ENCODE measurements at places on chromosomes 6 and 20. TPM values are rescaled to one million over a fixed set of nuclear protein-coding genes. Genes with fewer than 3 reads are reported as not detected.

ZBP1 gene
- not detected for total RNA-seq

MARCKS gene
- 256 TPM for total RNA-seq

EEF1E1 gene
- 26.8 TPM for total RNA-seq

MEI4 gene
- not detected for total RNA-seq

SLC2A10 gene
- 43.5 TPM for total RNA-seq

TINAG gene
- total RNA-seq: not detected

KCNQ2 gene
- not detected for total RNA-seq

HLA-G gene
- not detected for total RNA-seq

- H3K4me1 ChIP-seq: peaks cover 12% of the 10 kb centered on the region
- H3K4me3 ChIP-seq: no peak overlapping the region
- no peak for DNase-seq
- no peaks in the 10 kb centered on the region for H3K36me3 ChIP-seq
Observed at GRCh38 chr6:35273822-35274559, 14.5 kb downstream of the ZNF76 start.

- H3K4me3 ChIP-seq: no peak overlapping the region
- no peak overlapping the region for H3K27ac ChIP-seq
Observed at GRCh38 chr6:87029711-87030314, 65.1 kb downstream of the CGA start.

DNA sequence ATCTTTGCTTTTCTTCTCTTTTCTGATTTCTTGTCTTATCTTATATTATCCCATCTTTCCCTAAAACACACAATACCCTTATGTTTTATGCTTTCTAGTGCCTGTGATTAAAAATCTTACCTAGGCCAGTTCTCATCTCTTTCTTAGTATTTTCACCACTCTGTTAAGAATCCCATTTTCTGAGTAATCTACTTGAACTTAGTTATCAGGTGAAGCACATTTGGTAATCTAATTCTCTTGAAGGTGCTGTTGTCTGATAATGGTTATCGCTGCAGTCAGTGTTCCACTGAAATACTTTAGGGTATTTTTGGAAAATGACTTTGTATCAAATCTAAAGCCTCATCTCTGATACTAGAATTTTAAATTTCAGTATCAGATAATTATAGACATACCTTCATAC is 192.5 kb upstream of the MAN1A1 start:
- peaks cover 24% of the 10 kb centered on the region for H3K27me3 ChIP-seq
- H3K27ac ChIP-seq: no peak overlapping the region
- peaks cover 10% of the 10 kb centered on the region for H3K4me1 ChIP-seq
- no peaks in the 10 kb centered on the region for H3K36me3 ChIP-seq

DNA sequence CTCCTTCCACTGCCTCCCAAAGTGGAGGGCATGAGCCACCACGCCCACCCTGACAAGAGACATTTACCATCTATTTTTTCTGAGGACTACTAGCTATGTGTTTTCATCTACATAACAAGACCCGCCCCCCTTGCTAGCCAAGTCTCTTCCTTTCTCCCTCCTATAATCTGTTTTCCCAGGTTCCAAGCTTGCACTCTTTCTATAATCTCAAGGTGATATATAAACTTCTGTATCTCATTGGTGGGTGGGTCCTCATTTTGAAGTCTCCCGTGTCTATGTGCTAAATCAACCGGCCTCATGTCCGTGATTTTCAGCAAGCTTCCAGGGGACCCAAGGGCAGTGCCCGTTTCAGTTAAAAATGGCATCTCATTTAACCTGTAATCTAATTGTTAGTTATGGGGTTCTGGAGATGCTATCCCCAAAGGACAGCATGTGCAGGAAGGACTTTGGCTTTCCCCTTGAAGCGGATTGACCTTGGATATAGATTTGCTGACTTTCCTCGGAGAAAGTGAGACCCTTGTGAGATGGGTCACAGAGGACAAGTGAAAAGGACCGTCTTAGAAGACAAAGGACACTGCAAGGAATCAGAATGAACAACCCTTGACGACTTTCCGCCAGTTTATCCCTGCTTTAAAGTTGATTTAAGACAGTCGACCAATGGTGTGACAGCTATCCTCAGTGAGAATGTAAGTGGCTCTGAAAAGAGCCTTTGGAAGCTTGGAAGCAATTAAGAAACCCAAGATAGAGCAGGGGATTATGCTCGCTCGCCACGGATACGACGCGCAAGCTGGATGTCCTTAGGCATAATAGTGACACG is 22.4 kb downstream of the OR2B2 start:
- peak overlapping the region; percentile 78 for H3K27ac ChIP-seq
- no peak overlapping the region for H3K4me3 ChIP-seq
- no peak for DNase-seq

DNA sequence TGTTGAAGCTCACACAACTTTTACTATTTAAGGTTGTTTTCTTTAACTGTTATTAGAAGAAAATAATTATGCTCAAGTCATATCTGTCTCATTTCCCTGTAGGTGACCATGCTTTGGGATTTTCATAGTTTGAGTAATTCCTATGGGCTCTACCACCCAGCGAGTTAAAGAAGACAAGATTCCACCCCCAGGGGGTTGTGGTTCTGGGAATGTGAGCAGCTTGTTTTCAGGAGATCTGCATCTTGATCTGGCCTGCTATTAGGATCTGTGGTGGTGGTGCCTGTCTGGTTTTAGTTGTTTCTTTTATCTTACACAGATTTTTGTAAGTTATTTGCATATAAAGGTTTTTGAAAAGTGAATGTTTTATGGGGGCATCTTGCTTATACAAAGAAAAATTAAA is 20.2 kb upstream of the REV3L start:
- peak overlapping the region; percentile 39 for H3K4me3 ChIP-seq
- no peak for DNase-seq
- H3K27me3 ChIP-seq: no peaks in the 10 kb centered on the region
- H3K36me3 ChIP-seq: peaks cover 7% of the 10 kb centered on the region
- H3K4me1 ChIP-seq: peaks cover 37% of the 10 kb centered on the region

- no peaks in the 10 kb centered on the region for H3K36me3 ChIP-seq
- H3K4me3 ChIP-seq: no peak overlapping the region
- no peaks in the 10 kb centered on the region for H3K27me3 ChIP-seq
Observed at GRCh38 chr6:134456226-134456625, 138.3 kb upstream of the SGK1 start.

- no peak overlapping the region for H3K27ac ChIP-seq
- H3K36me3 ChIP-seq: peaks cover 14% of the 10 kb centered on the region
- no peak for DNase-seq
Observed at GRCh38 chr6:170578909-170579308, 5.5 kb downstream of the PDCD2 start.

- H3K27ac ChIP-seq: peak overlapping the region; percentile 47
- DNase-seq: no peak
- peaks cover 20% of the 10 kb centered on the region for H3K4me1 ChIP-seq
- H3K4me3 ChIP-seq: no peak overlapping the region
- H3K27me3 ChIP-seq: no peaks in the 10 kb centered on the region
Observed at GRCh38 chr6:105372849-105373182, 30.1 kb downstream of the PREP start.

- no peaks in the 10 kb centered on the region for H3K27me3 ChIP-seq
- no peak for DNase-seq
- no peaks in the 10 kb centered on the region for H3K36me3 ChIP-seq
- H3K4me3 ChIP-seq: no peak overlapping the region
Observed at GRCh38 chr6:137229075-137229759, 10.0 kb upstream of the IFNGR1 start.

DNA sequence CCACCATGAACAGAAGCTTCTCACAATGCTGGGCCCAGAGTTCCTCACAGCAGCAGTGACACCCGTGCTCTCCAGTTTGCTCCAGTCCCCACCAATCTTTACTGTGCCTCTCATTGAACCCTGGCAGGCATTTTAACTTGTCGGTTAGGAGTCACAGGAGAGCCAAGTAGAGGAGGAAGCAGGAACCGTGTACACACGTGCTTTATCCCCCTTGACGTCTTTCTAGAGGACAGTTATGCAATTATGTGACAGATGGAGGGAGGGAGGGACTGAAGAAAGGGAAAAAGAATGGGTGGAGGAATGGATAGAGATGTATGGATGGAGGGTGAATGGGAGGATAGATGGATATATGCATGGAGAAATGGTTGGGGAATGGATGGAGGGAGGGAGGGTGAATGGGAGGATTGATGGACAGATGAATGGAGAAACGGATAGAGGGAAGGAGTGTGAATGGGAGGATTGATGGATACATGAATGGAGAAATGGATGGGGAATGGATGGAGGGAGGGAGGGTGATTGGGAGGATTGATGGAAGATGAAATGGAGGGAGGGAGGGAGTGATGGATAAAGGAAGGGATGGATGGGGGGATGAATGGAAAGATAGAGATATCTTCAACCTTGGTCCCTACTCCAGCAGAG is 26.0 kb downstream of the RBM38 start:
- H3K27me3 ChIP-seq: peaks cover 9% of the 10 kb centered on the region
- no peaks in the 10 kb centered on the region for H3K4me1 ChIP-seq
- DNase-seq: no peak
- H3K36me3 ChIP-seq: no peaks in the 10 kb centered on the region
- no peak overlapping the region for H3K4me3 ChIP-seq

DNA sequence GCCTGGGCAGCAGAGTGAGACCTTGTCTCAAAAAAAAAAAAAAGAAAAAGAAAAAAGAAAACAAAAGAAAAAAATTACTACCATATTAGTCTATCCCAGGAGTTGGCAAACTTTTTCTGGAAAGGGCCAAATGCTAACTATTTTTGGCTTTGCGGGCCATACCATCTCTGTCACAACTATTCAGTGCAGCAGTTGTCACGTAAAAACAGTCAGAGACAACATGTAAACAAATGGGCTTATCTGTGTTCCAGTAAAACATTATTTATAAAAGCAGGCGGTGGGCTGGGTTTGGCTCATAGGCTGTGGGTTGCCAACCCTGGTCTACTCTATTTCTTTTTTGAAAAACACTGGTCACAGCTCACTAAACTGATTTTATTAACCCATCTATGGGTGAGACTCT is 53.4 kb downstream of the EYA2 start:
- DNase-seq: no peak
- peaks cover 13% of the 10 kb centered on the region for H3K4me1 ChIP-seq
- H3K27me3 ChIP-seq: peaks cover 9% of the 10 kb centered on the region
- H3K4me3 ChIP-seq: no peak overlapping the region

- DNase-seq: no peak
- no peaks in the 10 kb centered on the region for H3K27me3 ChIP-seq
- H3K4me3 ChIP-seq: no peak overlapping the region
- H3K4me1 ChIP-seq: peaks cover 31% of the 10 kb centered on the region
- no peak overlapping the region for H3K27ac ChIP-seq
Observed at GRCh38 chr6:163496205-163496604, 81.7 kb downstream of the QKI start.

- peaks cover 56% of the 10 kb centered on the region for H3K4me1 ChIP-seq
- peak overlapping the region; percentile 82 for H3K27ac ChIP-seq
- no peaks in the 10 kb centered on the region for H3K36me3 ChIP-seq
Observed at GRCh38 chr6:1797801-1798200, 188.1 kb downstream of the FOXC1 start.

GRCh38 chr20:11352041-11352440 is 565.7 kb upstream of the BTBD3 start:
- H3K27me3 ChIP-seq: no peaks in the 10 kb centered on the region
- no peak for DNase-seq
- no peaks in the 10 kb centered on the region for H3K36me3 ChIP-seq
- H3K4me1 ChIP-seq: peaks cover 18% of the 10 kb centered on the region

DNA sequence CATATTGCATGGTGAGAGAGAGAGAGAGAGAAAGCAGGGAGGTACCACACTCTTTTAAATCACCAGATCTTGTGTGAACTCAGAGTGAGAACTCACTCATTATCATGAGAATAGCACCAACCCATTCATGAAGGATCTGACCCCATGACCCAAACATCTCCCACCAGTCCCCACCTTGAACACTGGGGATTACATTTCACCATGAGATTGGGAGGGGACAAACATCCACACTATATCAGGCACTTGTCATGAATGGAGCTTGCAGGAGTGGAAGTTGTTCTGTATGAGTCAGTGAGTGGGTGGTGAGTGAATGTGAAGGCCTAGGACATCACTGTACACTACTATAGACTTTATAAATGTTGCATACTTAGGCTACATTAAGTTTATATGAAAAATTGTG is 47.7 kb upstream of the RNF182 start:
- no peaks in the 10 kb centered on the region for H3K36me3 ChIP-seq
- no peak overlapping the region for H3K27ac ChIP-seq
- DNase-seq: no peak

DNA sequence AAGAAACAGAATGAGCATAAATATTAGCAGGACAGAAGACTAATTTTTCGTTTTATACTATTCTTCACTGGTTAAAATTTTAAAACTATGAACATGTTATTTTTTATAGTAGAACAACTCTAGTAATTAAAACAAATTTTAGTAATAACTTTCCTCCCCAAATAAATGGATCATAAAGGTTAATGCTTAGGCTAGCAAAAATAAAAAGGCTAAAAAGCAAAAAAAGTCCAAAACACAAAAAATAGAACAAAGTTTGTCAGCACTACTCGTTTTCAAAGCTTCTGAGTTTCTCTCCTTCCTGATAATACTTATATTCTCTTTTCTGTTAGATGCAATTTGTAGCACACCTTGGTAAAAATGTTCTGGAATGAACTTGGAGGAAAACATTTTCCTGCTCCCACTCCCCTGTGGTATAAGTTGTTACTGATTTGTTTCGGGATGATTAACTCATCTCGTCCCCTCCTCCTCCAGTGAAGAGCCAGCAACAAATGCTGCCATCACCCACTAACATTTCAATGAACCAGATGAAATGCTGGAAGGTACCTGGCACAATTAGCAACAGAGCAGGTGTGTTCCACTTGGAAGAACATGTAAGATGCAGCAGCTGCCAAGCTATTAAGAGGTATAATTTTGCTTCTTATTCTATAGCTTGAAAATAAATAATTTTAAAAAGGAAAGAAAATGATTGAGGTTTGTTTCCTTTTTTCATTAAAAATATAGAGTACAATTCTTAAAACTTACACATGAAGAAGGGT is 130.5 kb downstream of the MYB start:
- no peaks in the 10 kb centered on the region for H3K27me3 ChIP-seq
- no peak for DNase-seq
- no peak overlapping the region for H3K27ac ChIP-seq

DNA sequence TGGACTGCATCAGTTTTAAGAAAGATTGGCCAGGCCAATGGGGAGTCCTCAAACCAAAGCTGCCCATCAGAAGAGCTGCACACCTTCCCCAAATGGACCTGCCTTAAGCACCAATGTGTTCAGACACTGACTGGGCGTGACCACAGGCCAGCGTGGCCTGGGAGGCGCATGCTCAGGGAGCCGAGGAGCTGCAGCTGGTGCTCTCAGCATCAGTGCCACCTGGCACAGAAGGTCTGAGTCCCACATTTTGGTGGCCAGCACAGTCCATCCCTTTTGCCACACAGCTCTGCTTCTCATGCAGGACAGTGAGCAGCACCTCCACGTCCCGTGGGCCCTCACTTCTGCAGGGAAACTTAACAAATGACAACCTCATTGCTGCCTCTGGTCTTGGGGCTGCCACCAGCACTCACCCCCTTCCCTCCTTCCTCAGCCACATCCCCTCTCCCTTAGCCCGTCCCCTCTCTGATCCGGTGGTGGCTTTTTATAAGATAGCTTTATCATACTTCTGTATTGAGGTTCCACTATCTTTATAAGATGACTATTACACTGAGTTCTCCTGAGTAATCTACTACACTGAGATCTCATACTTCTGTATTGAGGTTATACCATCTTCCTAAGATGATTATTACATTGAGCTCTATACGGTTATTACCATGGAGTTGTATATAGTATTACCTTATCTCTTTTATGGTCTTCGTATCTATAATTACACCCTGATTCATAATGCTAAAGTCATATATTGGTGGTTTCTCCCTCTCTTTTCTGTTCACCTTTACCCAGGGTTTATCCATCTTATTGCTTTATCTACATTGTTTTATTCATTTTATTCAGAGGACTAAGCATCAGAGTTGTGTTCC is 109.1 kb downstream of the TOX2 start:
- H3K4me3 ChIP-seq: no peak overlapping the region
- H3K4me1 ChIP-seq: no peaks in the 10 kb centered on the region
- H3K27me3 ChIP-seq: peaks cover 73% of the 10 kb centered on the region
- H3K36me3 ChIP-seq: no peaks in the 10 kb centered on the region

- H3K4me1 ChIP-seq: peaks cover 10% of the 10 kb centered on the region
- no peaks in the 10 kb centered on the region for H3K27me3 ChIP-seq
- H3K36me3 ChIP-seq: peaks cover 13% of the 10 kb centered on the region
Observed at GRCh38 chr6:111411978-111412566, 70.9 kb downstream of the REV3L start.
